HCT116 (cell line): ENCODE measurements at places on chromosomes 12 and 14.

DNA sequence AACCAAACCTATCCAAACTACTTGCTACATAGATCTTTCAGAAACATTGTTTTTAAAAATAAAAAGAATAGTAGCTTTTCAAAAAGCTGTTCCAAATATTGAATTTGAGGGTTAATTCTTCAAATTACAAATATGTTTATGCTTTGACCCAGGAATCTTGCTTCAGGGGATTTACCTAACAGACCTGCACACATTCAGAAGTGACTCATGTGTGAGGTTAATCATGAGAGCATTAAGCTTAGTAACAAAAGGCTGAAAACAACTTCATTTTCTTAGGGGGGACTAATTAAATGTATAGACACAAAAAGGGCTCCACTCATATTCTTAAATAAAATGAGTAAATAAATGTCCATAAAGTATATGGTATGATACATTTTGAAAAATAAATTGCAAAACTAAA, 672.4 kb upstream of the FLRT2 start:
- no peak for DNase-seq

DNA sequence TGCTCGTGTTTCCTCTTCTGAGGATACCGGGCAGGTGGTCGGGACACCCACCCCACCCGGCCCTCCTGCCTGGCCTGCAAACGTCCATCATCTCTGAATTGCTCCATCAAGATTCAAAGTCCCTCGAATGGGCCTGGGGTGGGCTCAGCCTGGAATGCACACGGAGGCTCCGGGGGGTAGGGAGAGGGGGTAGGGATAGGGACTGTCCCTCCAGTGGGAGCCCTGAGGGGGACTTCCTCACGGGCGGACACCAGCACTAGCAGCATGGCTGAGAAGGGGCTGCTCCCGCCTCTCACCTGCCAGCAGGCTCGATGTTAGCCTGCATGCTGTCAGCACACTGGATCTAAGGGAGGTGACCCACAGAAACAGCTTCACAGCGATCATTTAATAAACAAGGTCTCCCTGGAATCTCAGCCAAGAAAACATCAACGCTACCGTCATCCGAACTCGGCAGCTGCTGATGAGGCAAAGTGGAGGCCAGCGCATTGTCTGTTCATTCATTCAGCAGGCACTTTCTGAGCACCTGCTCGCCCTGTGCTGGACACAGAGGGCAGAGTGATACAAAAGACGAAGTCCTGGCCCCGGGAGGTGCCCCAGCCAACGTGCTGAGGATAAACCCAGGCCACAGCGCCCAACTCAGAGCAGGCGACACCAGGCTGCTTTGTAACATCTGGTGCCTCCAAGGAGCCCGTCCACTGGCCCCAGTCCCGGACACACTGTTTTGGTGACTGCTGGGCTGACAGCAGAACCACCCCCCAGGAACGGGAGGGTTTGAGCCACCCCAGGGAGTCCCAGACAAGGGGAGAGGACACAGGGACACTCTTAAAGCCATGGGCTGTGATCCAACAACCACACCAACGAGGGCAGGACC, 6.3 kb downstream of the TMEM179 start:
- no peak for DNase-seq

DNA sequence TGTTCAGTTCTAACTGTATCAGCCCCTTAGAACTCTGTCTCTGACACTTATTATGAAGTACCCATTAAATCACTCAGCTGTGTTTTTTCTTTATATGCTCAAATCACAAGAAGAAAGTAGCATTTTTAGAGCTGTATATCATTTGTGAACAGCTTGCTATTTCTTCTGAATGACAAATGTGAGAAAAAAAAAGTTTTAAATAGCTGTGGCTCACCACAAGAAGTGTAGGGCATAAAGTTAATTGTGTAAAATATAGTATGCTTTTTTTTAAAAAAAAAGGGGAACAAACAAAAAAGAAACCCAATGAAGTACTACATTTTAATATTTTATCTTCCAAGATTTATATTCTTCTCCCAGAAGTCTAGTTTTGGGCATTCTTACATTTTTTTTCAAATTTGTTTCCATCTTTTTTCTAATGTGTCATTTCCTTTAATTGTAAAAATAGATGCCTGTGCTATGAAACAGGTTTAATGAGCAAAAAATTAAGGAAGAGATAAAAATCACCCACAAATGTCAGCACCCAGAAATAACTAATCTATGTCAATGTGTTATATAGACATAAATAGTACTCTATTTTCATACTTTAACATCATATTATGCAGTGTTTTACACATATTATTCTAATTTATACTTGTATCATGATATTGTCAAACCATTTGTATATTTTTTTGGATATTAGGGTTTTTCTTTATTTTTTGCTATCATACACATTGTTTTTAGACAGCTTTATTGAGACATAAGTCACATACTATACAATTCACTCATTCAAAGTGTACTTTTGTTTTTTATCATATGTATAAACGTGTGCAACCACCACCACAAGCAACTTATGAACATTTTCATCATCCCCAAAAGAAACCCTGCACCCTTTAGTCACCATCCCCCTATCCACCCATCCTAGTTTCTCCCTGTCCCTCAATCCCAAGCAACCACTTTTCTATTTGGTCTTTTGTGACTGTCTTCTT, 22.4 kb upstream of the LRRK2 start:
- DNase-seq: no peak

GRCh38 chr14:94977016-94977415, 180.3 kb downstream of the DICER1 start:
- DNase-seq: no peak

DNA sequence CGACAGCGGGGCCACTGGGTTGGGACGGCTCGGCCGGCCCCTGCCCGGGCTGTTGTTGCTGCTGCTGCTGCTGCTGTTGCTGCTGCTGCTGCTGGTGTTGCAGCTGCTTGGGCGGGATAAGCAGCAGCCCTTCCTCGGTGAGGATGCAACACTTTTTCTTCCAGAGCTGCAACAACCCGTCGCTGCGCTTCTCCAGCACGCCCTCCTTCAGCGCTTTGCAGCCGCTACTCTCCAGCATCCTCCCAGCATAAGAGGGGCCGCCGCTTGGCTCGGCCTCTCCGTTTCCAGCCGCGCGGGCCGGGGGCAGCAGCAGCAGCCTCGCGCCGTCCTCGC, 529 bp downstream of the PHLDA1 start:
- no peak for DNase-seq

- no peak for DNase-seq
Observed at GRCh38 chr14:74326369-74327152, 21.7 kb upstream of the VRTN start.

DNA sequence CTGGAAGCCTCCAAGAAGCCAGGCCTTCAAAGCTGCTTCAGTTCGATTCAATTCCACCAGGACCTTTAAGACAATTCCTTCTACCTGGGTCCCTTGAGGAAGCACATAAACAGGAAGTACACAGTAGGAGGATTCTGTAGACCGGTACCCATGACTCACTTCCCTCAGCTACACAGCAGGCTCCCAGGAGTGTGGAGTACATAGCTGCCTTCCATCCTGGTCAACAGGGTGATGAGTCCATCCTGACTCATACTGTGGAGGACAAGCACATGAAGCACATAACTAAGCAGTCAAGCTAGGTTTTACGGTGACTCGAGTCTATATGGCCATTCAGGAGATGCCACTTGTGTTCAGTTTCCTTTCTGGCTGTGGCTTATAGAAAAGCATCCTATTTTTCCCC, 197.6 kb upstream of the RBM19 start:
- peak; percentile 48 for DNase-seq

DNA sequence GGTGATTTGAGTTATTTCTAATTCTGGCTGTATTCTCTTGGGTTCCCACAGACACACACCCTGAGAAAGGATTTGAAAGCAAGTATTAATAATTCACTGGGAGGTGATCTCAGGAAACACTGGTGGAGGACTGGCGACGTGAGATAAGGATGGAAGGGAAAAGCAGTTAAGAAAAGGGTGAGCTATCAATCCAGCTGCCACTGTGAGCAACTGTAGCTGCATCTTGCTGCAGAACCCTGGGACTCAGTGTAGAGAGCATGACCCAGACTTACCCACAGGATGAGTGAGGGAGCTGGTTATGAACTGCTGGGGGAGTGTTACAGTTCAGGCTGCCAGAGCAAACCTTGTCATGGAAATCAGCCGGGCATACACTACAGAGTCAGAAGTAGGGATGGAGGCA, 71.9 kb downstream of the RESF1 start:
- no peak for DNase-seq

DNA sequence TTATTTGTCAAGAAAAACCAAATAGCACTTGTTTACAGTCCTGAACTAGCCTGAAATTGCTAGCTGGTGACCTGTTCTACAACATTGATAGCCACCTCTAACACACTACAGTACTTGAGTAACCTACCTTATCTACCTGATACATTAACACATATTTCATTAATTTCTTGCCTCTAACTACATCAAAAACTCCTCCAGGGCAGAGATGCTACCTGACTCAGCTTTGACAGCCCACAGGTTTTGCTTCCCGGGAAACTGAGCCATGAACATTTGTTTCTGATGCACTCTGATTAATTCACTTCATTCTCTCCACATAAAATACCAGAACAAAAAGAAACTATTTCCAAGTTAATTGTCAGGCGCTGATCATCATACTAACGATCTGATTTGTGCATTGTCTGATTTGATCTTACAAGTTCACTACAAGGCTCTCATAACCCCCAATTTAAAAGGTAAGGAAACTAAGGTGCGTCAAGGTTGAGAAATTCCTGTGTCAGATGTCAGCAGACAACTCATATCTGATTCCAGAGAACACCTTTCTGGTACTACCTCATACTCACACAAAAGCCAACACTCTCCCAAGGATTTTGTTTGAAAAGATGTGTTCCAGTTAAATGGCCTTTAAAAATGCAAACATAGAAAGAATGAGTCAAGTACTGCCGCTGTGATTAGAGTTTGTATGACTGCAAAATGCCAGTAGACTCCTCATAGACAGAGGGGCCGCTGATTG, 768.7 kb downstream of the BCL11B start:
- no peak for DNase-seq

- no peak for DNase-seq
Observed at GRCh38 chr12:6928703-6929407, 1.1 kb downstream of the ATN1 start.

GRCh38 chr12:120846721-120847120, 57.4 kb downstream of the SPPL3 start:
- DNase-seq: no peak

GRCh38 chr12:90188857-90189256, 480.2 kb upstream of the ATP2B1 start:
- DNase-seq: no peak

- no peak for DNase-seq
Observed at GRCh38 chr12:88625356-88625755, 45.1 kb upstream of the KITLG start.

- DNase-seq: peak; percentile 61
Observed at GRCh38 chr14:73728717-73729330, 14.6 kb upstream of the PNMA1 start.

DNA sequence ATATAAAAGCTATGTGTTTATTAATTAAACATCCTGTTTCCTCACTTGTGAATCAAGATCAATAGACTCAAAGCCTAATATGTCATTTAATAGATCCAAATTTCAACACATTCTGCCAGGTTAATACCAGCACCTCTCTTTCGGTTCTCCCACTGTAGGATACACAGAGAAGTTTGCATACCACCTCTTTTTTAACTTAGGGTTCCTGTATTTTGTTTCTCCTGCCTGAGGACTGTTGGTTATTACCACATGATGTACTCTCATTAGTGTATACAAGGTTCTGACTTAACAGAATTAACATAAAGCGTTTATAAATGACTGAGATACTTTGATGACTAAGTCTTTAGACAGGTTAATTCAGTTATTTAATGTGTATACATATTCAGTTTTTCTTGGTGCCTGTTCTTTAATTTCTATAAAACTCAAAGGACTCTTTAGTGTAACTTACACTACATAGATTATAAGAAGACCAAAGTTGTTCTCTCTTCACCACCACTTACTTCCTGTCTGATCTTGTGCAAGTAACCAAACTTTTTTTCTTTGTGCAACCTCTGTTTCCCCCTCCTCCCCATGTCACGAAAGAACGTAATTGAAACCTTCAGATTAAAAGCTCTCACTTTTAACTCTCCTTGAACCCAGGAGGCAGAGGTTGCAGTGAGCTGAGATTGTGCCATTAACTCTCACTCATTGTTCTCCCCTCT, 89.8 kb upstream of the DNM1L start:
- no peak for DNase-seq

- DNase-seq: peak; percentile 45
Observed at GRCh38 chr12:27969624-27970400, 2.7 kb downstream of the PTHLH start.

DNA sequence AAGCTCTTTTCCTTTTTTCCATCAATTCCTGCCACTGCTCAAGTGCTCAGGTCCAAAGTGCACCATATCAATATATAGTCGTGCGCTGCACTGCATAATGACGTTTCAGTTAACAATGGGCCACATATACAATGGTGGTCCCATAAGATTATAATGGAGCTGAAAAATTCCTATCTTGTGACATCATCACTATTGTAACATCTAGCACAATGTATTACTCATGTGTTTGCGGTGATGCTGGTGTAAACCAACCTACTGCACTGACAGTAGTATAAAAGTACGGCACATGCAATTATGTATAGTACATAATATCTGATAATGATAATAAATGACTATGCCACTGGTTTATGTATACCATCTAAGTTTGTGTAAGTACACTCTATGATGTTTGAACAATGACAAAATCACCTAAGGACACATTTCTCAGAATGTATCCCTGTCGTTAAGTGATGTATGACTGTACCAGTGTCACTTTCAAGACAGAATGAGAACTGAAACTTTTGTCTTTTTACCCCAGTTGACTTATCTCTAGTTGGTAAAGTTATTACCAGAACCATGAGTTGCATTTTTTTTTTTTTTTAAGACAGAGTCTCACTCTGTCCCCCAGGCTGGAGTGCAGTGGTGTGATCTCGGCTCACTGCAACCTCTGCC, 53.7 kb upstream of the INSM2 start:
- no peak for DNase-seq

GRCh38 chr12:78118036-78118435, 287.3 kb downstream of the NAV3 start:
- DNase-seq: no peak

DNA sequence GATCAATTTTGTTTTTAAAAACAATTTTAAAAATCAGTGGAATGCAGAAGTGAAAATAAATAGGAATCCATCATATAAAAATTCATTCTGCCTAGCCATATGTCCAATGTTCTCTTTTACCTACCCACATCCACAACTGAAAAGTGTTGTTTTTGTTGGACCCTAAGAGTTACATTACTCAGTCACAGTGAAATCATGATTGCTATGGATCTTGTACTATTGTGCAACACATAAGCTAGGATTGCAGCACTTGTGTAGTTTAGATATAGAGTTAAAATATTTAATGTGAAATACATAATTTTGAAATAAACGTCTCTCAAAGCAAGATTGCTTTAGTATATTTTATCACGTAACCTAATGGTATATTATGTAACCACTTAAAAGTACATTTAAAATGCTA, 213.3 kb upstream of the CLEC14A start:
- no peak for DNase-seq

GRCh38 chr12:7719946-7720730, 8.9 kb downstream of the DPPA3 start:
- no peak for DNase-seq
